ENCODE measurements at places on chromosomes 3 and 15. TPM values are rescaled to one million over a fixed set of nuclear protein-coding genes. Genes with fewer than 3 reads are reported as not detected.

The DPH3 gene
- 40.1 TPM for total RNA-seq

The MYRIP gene
- 3.4 TPM for total RNA-seq

DNA sequence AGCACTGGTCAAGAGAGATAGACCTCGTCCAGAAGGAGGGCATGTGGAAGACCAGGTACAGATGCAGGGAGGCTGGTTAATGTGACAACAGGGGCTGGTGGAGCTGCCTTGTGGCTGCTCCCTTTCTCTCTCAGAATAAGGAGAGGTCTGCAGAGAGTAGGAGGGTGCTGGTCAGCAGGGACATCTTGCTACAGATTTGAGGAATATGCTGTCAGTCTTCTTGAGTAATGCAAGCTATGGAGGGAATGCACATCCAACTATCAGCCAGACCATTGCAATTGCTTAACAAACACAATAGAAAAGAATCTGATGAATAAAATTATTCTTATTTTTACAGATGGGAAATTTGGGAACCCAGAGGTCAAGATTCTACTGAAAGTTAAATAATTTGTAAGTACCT lies 20.3 kb upstream of the SIAH2 start:
- DNase-seq, result no peak
- H3K27ac ChIP-seq, result no peak overlapping the region
- H3K4me3 ChIP-seq, result no peak overlapping the region
- no peaks in the 10 kb centered on the region for H3K27me3 ChIP-seq
- no peaks in the 10 kb centered on the region for H3K36me3 ChIP-seq
- H3K4me1 ChIP-seq, result no peaks in the 10 kb centered on the region

- peaks cover 2% of the 10 kb centered on the region for H3K4me1 ChIP-seq
- H3K27ac ChIP-seq, result no peak overlapping the region
- H3K36me3 ChIP-seq, result no peaks in the 10 kb centered on the region
- H3K27me3 ChIP-seq, result no peaks in the 10 kb centered on the region
- no peak for DNase-seq
- H3K4me3 ChIP-seq, result no peak overlapping the region
Observed at GRCh38 chr15:29364426-29365078, 94.9 kb upstream of the NSMCE3 start.

DNA sequence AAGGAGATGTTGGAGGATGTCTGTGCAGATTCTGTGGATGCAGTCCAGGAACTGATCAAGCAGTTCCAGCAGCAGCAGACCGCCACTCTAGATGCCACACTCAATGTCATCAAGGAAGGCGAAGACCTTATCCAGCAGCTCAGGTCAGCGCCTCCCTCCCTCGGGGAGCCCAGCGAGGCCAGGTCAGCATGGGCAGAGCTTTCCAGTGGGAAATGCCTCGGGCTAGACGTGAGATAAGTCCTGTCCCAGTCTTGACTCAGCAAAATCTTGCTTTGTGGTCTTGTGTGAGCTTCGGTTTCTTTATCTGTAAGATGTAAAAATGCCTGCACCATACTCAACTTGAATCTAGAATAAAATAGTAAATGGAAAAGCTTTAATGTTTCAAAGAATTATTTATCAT lies 335.1 kb upstream of the UMPS start:
- DNase-seq, result no peak
- H3K4me3 ChIP-seq, result no peak overlapping the region
- H3K27ac ChIP-seq, result no peak overlapping the region
- H3K27me3 ChIP-seq, result no peaks in the 10 kb centered on the region

The GRAMD2A gene
- 1.5 TPM for total RNA-seq

- peaks cover 27% of the 10 kb centered on the region for H3K27me3 ChIP-seq
- H3K4me3 ChIP-seq, result peak overlapping the region; percentile 52
- peaks cover 9% of the 10 kb centered on the region for H3K4me1 ChIP-seq
- no peak overlapping the region for H3K27ac ChIP-seq
- H3K36me3 ChIP-seq, result no peaks in the 10 kb centered on the region
Observed at GRCh38 chr3:79767194-79767904, 449 bp downstream of the ROBO1 start.

DNA sequence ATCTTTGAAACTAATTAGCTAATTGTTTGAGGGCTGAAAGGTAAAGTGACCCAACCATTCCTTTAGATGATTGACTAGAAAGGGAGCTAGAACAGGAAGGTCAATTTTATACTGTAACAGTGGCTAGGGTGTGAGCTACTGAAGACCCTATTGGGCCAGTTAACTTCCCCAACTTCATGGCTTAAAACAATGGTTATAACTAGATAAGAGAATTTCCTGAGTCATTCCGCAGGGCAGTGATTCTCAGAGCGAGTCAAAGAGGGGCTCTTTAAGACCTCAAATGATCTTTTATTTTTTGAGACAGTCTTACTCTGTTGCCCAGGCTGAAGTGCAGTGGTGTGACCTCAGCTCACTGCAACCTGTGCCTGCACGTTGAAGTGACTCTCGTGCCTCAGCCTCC lies 33.7 kb upstream of the TTBK2 start:
- peaks cover 32% of the 10 kb centered on the region for H3K36me3 ChIP-seq
- no peaks in the 10 kb centered on the region for H3K27me3 ChIP-seq
- DNase-seq, result no peak
- no peak overlapping the region for H3K27ac ChIP-seq

GRCh38 chr15:74775132-74775562 lies 6.7 kb upstream of the CSK start:
- no peak for DNase-seq
- no peak overlapping the region for H3K27ac ChIP-seq
- no peaks in the 10 kb centered on the region for H3K27me3 ChIP-seq
- H3K4me1 ChIP-seq, result peaks cover 4% of the 10 kb centered on the region
- H3K36me3 ChIP-seq, result no peaks in the 10 kb centered on the region

All from H1 (cell line).